Progenitor cell of endocrine pancreas (in vitro differentiated cells): ENCODE measurements at places on chromosomes 5 and 9.

- no peak for DNase-seq
Observed at GRCh38 chr9:91102269-91102668, 259.4 kb downstream of the AUH start.

- no peak for DNase-seq
Observed at GRCh38 chr5:76742583-76742982, 26.7 kb downstream of the F2R start.

DNA sequence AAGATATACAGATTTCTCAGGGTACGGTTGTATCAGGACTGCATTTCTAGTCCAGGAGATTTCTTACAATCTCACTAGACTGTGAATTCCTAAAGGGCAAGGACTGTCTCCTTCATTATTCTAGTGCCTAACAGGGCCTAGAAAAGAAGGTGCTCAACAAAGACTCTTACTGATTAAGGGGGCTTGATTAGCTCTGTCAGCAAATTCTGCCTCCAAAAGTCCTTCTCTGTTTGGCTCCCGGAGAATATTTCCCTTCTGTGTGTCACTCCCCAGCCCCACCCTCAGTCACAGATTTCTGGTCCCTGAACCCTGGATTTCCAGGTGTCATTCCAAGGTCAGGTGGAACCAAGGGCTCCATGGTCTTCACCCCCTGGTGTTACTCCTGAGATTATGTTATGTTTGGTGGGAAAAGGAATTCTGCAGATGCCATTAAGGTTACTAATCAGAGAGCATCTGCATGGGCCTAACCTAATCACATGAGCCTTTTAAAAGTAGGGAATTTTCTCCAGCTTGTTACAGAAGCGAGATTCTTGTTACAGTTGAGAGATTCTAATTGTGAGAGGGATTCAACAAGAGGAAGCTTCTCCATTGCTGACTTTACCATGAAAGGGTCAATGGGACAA, 167.7 kb upstream of the LHFPL2 start:
- no peak for DNase-seq

GRCh38 chr5:8813180-8813579, 732.7 kb downstream of the SEMA5A start:
- no peak for DNase-seq

DNA sequence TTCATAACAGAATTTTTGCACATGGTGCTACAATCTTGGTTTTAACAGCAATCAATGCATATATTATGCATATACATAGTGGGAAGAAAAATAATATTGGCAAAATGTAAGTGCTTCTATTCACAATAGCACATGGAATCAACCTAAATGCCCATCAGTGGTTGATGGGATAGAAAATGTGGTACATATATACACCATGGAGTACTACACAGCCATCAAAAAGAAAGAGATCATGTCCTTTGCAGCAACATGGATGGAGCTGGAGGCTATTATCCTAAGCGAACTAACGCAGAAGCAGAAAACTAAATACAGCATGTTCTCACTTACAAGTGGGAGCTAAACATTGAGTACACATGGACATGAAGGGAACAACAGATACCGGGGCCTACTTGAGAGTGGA, 37.2 kb upstream of the TLX3 start:
- no peak for DNase-seq

DNA sequence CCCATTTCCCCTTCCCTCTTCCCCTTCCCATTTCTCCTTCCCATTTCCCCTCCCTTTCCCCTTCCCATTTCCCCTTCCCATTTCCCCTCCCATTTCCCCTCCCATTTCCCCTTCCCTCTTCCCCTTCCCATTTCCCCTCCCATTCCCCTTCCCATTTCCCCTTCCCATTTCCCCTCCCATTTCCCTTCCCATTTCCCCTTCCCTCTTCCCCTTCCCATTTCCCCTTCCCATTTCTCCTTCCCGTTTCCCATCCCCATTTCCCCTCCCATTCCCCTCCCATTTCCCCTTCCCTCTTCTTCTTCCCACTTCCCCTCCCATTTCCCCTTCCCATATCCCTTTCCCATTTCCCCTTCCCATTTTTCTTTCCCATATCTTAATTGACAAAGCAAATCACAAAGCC, 109.0 kb downstream of the OLFM1 start:
- DNase-seq, result no peak

- DNase-seq, result peak; percentile 5
Observed at GRCh38 chr5:1732945-1733344, 66.7 kb downstream of the MRPL36 start.

GRCh38 chr9:114283551-114284111, 39.3 kb upstream of the ORM1 start:
- DNase-seq, result no peak

DNA sequence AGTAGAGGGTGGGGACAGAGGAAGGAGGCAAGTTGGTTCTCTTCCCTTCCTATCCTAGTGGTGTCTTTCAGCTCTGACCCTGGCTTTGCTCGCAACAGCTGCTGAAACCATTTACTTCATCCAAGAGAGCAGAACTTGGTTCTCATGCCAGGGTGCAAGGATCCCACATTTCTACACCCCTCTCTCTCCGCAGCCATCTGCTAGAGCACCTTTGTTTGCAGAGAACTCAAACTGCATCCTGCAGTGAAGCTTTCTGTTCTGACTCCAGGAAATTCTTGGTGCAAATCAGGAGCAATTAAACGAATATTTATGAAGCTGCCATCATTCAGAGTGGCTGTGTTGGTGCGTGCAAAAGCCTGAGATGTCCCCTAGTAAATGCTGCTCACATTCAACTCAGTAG, 31.9 kb downstream of the NEUROG1 start:
- DNase-seq, result no peak

DNA sequence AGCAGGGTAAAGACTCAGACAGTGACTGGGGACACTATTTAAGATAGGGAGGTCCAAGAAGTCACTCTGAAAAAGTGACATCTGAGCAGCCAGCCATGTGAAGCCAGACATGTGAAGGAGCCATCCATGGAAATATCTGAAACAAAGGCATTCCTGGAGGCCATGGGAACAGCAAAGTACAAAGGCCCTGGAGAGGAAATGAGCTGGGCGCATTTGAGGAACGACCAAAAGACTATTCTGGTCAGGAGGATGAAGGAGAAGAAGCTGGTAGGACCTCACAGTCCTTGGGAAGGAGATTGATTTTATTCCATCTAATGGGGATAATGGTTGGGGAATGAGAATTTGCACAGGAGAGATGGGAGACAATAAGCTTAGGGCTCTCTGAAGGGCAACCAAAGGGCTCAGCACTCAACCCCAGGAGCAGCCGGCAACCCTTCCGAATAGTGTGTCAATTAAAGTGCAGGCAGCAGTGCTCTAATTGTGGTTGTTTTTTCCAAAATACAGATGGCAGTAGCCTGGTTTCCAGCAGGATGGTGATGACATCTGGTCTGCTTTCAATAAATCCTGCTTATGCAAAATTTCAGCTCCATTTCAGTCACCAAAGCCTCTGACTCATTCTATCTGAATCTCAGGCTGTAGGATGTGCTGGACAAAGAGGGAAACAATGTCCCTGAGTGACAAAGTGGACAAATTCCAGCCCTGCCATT, 26.7 kb downstream of the FOXI1 start:
- no peak for DNase-seq

DNA sequence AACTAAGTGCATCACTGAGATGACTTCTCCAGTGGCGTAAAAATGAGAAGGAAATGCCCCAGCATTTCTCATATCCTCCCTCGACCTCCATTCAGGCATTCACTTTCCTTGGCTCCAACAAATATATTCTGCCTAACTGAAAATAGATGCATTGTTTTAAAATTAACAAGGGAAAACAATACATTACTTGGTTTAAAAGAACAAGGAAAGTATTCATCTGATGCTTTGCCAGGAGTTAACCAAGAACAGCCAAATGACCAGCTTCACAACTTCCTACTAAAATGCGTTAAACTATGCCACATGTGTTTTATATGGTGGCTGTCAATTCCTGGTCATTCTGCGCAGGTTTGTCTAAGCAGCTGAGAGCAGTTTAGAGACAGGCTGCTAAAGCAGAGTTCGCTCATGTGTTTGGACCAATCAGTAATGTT, 121.4 kb downstream of the GNAQ start:
- no peak for DNase-seq

DNA sequence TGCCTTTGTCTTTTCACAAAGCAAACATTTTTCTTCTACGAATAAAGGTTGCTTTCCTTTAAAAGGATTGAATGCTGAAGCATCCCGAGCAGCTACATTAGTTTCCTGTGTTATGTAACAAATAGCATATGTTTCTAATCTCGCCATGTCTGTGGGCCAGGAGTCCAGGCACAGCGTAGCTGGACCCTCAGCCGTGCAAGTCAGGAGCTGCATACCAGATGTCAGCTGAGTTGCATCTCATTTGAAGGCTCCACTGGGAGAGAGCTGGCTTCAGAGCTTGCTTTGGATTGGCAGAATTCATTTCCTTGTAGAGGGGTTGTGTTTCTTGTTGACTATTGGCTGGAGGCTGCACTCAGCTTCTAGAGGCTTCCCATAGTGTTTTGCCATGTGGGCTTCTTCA, 16.0 kb upstream of the GOLPH3 start:
- no peak for DNase-seq

GRCh38 chr9:123131993-123132392, 98.5 kb downstream of the GPR21 start:
- DNase-seq, result no peak

DNA sequence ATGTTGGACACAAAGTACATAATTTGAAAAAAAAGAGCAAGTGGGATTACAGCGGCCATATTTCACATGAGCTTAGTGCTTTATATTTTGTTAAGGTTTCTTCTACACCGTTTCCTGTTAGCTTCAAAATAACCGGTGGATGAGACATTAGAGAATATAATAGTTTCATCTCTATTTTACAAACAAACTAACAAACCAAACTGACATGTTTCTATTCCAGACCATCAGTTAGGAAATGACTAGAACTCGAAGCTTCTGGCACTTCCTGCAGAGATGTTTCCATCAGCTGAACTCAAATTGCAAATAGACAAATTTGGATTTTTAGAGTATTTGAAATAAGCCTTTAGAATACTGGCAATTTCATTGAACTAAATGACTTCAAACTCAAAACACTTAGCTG, 86.5 kb downstream of the MTRR start:
- DNase-seq, result no peak

- DNase-seq, result no peak
Observed at GRCh38 chr5:98793223-98793622, 19.8 kb downstream of the RGMB start.

DNA sequence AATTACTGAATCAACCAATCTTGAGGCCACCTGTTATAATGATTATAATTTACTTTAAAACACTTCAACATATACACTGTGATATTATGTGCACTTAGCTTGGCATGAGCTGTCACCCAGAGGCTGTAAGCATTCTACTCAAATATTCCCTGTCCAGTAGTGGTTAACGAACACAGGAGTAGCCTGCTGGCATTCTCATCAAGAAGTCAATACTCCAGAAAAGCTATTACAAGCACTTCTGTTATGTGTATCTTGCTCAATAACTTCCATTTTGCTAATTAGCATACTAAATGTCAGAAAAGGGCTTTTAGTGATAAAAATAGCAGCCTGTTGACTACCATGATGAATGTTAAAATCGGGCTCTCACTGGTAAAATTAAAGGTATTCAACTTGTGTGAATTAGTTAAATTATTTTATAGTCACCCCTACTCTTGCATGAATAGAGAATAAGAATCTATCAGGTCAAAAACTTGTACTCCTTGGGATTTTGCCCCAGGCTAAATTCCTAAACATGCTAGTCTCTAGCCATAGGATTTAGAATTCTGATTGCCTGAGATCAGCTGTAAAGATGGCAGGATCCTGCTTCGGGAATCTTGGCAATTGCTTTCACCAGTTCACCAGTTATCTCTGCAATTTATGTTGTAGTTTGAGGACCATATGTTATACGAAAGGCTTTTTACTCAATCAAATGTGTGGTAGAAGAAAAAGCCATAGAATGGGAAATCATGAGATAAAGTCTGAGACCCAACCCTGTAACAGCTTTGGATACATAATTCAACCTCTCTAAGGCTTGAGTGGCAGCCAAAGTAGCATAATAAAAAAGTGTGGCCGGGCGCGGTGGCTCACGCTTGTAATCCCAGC, 43.4 kb upstream of the PAM start:
- no peak for DNase-seq

DNA sequence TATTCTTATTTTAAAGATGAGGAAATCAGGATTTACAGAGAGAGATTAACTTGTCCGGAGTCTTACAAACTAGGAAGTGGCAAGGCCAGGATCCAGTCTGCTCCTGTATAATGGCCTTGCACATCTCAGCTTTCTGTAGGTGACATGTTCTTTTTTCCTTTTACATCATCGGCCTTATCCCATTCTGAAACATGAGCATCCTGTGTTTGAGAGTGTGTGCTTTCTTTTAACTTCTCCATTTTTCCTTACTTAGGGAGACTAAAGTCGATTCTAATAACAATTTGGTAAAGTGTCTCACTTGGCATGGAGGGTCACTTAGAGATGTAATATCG, 214.6 kb downstream of the CD180 start:
- no peak for DNase-seq

DNA sequence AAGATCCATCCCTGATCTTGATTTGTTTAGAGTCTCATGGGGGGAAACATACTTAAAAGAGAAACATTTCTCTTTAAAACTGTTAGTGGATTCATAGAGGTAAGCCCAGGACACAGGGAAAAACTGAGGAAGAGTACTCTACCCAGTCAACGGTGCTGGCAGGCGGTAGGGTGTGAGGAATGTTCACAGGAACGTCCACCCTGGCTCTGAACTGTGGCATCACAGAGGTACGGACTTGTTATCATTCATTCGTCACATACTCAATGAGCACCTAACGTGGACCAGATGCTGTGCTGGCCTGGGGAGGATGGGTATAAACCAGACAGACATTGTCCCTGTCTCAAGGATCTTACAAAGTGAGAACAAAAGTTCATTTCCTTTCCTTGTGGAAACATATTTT, 18.8 kb upstream of the PPARGC1B start:
- no peak for DNase-seq

DNA sequence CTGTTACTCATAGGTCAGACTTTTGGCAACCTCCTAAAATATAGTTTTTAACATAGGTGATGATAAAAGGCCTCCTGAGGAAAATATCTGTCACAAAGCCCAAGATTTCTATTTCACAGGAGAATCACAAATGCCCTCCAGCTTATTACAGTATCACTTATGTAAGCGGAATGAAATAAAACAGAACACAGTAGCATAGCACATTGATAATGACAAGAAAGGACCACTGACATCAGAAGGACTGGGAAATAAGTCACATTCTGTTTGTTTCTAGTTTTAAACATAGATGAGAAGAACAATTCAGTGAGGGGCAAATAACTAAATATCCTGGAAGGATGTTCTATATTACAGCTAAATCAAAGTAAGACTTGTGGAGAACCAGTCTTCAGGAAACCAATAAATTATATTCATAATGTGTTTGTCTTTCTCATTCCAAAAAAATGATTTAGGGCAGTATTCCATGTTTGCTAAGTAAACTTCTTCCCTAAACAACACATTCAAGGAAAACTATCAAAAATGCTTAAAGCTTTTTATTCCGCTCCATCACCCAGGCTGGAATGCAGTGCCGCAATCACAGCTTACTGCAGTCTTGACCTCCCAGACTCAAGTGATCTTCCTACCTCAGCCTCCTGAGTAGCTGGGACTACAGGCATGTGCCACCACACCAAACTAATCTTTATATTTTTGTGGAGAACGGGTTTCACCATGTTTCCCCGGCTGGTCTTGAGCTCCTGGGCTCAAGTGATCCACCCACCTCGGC, 20.8 kb upstream of the CTNNAL1 start:
- no peak for DNase-seq
